ENCODE measurements at places on chromosomes 2 and 18. TPM values are rescaled to one million over a fixed set of nuclear protein-coding genes. Genes with fewer than 3 reads are reported as not detected.

GRCh38 chr18:49247781-49248180 lies 212.7 kb downstream of the DYM start:
- DNase-seq: no peak

DNA sequence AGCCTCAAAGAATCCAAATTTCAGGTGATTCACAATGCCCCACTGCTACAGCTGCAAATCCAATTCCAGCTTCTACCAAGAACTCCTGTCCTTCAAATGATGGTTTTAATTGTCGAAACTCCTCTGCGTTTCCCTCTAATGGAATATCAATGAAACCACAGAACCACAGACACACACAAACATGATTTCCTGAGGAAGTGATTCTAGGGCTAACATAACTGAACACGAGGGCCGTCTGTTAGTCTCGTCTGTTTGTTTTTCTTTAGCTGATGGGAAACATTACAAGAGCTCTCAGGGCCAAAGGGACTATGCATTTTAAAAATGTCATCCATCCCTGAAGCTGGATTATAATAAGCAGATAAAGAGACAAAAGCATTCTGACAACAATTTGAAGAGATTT lies 59.4 kb downstream of the RNF152 start:
- no peak for DNase-seq

GRCh38 chr2:145851730-145852129 lies 1331.8 kb upstream of the ZEB2 start:
- DNase-seq: no peak

- DNase-seq: no peak
These were observed 10.0 kb upstream of the D2HGDH start for GRCh38 chr2:241724259-241724974.

DNA sequence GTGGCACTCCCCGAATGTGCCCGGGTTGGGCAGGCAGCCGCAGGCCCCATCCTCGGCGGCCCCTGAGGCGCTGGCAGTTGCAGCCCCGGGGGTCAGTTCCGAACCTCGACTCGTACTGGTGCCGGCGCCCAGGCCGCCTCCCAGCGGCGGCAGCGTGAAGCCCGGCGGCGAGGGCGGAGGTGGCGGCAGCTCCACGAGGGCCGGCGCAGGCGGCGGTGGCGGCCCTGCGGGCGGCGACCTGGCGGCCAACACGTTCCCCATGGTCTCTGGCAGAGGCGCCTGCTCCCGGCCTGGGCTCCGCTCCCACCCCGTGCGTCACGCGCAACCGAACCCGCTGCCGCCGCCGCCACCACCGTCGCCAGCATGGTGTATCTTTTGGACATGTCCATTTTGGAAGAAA lies 196.3 kb downstream of the CCDC74A start:
- no peak for DNase-seq

- no peak for DNase-seq
These were observed 57.5 kb downstream of the HS1BP3 start for GRCh38 chr2:20593072-20594034.

IL1RN gene
- total RNA-seq: 3.3 TPM

- no peak for DNase-seq
These were observed 27.1 kb upstream of the FZD5 start for GRCh38 chr2:207796585-207797350.

- no peak for DNase-seq
These were observed 75.3 kb downstream of the CABYR start for GRCh38 chr18:24214144-24214543.

SKOR2 gene
- total RNA-seq: not detected
